ENCODE measurements at places on chromosomes 4 and X.

DNA sequence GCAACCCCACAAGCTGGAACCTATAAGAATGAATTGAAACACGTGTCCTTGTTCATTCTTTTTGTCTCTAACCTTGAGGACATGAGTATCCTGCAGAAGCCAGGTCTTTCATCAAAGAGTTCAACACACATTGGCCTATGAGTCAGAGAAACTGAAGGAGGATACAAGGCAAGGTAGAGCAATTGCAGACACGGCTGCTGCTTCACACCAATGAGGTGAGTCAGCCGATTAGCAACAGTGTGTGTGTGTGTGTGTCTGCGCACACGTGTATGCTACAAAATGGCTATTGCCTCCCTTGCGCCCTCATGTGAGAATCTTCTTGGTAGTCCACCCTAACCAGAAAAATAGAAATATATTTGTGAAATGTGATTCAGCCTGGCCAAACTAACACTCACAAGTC lies 1477.7 kb upstream of the IGFBP7 start:
- no peak for DNase-seq

- no peak for DNase-seq
Observed at GRCh38 chr4:182918791-182919302, 1.7 kb upstream of the DCTD start.

- no peak for DNase-seq
Observed at GRCh38 chrX:153459986-153460385, 10.4 kb downstream of the HAUS7 start.

- no peak for DNase-seq
Observed at GRCh38 chrX:6071731-6072130, 156.9 kb downstream of the NLGN4X start.

- DNase-seq: no peak
Observed at GRCh38 chr4:154234576-154234975, 257.0 kb downstream of the DCHS2 start.

All from sciatic nerve (tissue), 2 donors.